ENCODE measurements at places on chromosomes 12 and 14.
A peak's percentile ranks its signal among the peaks of the same experiment; 100 is the strongest.

DNA sequence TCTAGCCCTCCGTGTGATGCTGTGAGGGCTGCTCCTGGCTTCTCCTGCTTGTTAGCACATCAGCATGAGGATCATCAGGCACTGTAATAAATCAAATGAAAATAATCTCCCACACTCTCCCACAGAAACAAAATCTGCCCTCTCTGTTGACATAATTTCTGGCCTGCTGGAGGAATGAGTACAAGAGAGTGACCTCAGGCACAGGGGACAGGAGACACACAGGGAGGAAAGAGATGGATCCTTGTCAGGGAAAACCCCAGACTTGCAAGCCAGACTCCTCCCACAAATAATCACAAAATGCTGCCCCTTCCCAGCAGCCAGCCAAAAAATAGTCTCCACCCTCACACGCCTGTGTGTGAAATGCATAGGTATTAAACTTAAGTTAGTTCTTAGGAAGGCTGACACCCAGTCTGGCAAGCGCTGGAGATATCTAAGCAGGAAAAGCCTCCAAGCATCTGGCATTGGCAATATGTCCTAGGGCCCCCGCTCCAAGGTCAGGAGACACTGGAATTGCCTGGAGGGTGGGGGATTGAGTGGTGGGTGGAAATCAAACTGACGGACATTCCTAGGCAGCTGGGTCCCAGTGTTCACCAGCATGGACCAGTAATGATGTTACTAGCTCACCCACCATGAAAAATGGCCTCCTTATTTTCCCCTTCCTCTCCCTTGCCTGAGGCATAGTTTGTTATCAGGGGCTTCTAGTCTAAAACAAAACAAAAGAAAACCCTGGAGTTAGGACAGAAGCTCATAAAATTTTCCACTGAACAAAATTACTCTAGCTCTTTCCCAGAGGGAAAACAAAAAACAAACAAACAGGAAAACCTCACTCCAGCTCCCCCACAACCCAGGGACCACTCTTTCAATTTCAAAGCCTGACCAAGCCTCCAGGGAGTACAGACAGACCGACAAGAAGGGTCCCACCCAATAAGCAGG, 22.0 kb downstream of the SMUG1 start:
- DNase-seq = no peak

GRCh38 chr14:61719344-61720293, 24.3 kb downstream of the HIF1A start:
- DNase-seq = no peak

GRCh38 chr12:116481726-116482125, 77.5 kb upstream of the MAP1LC3B2 start:
- DNase-seq = no peak

DNA sequence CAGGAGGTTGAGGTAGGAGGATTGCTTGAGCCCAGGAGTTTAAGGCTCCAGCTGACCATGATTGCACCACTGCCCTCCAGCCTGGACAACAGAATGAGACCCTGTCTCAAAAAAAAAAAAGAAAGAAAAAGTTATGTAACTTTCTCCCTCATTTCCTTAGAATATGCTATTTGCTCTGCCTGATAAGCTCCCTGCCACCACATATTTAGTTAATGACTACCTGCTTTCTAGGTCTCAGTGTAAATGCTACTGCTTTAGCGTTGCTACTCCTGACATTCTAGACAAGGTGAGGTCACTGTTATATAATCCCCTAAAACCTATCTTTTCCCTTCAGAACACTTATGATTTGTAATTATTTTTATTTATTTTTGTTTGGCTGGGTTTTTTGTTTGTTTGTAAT, 86.3 kb upstream of the AMN1 start:
- no peak for DNase-seq

DNA sequence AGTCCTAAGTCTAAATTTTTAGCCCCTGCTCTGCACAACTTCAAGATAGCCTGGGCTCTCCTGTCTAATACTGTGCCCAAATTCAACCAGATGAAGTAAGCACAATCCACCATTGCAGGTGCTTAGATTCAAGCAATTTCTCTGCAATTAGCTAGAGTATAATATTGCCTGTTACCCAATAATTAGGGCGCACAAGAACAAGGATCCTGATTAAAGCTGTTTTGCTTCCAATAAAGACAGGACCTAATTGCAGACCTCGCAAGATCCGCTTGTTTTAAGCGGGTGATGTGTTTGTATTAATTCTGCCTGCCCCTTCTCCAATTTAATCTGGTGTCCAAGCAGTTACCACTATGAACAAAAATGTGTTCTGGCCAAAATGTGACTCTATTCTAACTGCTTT, 1268.9 kb upstream of the TMEM132C start:
- no peak for DNase-seq

- no peak for DNase-seq
Measured at GRCh38 chr12:68631227-68631626, 20.5 kb downstream of the RAP1B start.

DNA sequence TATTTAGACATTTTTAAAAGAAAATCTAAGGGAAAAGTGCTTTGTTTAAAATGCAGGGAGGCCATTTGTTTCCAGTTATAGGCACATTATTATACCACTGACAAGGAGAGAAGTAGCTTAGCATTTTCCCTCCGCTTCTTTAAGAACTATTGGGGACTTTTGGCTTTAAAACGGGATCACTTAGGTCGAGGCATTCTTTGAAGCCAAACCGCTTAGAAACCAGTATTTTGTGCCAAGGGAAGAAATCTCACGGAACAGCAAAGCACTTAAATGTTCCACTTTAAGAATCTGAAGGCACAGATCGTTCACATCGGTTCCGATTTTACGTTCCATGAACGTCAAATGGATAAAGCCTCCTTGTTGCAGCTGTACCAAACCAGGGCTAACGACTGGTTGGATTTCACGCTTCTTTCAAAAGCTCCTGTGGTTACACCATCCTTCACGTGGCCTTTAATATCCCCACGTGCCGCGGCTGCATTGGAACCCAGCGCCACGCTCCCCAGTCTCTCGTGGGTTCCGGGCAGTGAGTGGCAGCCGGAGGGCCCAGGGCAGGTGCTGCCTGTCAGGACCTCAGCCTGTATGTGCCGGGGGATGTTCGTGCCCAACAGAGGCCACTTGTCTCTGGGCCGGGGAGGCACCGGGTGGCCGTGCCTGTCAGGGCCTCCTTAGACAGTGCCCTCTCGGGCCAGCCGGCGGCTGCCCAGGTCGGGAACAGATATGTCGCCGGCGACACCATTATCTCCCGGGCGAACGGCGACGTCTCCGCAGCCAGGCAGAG, 195.4 kb downstream of the KIF26A start:
- DNase-seq = no peak

- no peak for DNase-seq
Measured at GRCh38 chr12:120738252-120739030, 12.8 kb downstream of the ACADS start.

- DNase-seq = peak; percentile 3
Measured at GRCh38 chr14:53180272-53181221, 27.4 kb upstream of the DDHD1 start.

DNA sequence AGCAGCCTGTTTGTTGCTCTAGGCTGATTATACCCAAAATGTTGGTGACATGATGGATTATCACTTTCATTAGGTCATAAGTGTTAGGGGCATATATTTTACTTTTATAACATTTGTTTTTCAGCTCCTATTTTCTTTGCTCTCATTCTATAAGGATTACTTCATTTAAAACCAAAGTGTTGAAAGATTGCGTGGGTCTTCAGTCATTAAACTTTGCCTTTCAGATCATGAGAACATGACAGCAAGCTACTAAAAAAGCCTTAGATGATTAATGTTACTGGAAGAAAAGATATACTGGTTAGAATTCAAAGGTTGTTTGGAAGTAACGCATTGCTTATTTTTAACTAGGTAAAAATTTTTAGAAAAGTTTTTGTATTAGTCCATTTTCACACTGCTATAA, 156.8 kb downstream of the ERC1 start:
- DNase-seq = no peak

DNA sequence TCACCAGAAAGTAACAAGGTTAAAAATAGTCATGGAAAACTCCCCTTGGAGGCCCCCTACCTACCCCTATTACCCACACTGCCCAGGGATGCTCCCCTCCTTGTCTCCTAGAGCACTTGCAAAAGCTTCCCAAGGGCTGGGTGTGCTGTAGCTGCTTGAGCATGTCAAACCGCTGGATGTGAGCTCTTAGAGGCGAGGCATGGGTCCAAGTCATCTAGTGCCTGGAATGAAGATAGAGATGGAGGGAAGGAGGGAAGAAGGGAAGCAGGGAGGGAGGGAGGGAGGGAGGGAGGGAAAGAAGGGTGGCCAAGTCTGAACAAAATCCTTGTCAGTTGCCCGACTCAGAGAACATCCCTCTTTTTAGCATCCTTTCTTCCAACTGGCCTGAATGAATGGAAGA, 43.1 kb downstream of the LTBP2 start:
- DNase-seq = no peak

GRCh38 chr14:55000381-55000780, 26.5 kb downstream of the WDHD1 start:
- DNase-seq = no peak

GRCh38 chr12:29547151-29547632, 49.7 kb upstream of the OVCH1 start:
- DNase-seq = no peak

DNA sequence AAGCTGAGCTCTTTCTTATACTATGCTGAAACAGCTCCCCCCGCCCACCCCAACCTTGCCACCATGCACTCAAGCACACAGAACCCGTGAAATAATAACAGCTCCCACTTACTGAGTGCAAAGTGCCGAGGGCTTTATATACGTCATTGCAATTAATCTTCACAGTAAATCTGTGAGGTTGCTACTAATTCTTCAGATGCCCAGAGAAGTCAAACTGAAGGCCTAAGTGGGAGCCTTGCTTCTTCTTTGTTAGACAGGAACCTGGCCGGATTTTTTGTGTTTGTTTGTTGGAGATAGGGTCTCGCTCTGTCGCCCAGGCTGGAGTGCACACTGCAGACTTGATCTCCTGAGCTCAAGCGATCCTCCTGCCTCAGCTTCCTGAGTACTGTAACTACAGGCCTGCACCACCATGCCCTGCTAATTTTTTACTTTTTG, 34.0 kb downstream of the VCPKMT start:
- DNase-seq = no peak

DNA sequence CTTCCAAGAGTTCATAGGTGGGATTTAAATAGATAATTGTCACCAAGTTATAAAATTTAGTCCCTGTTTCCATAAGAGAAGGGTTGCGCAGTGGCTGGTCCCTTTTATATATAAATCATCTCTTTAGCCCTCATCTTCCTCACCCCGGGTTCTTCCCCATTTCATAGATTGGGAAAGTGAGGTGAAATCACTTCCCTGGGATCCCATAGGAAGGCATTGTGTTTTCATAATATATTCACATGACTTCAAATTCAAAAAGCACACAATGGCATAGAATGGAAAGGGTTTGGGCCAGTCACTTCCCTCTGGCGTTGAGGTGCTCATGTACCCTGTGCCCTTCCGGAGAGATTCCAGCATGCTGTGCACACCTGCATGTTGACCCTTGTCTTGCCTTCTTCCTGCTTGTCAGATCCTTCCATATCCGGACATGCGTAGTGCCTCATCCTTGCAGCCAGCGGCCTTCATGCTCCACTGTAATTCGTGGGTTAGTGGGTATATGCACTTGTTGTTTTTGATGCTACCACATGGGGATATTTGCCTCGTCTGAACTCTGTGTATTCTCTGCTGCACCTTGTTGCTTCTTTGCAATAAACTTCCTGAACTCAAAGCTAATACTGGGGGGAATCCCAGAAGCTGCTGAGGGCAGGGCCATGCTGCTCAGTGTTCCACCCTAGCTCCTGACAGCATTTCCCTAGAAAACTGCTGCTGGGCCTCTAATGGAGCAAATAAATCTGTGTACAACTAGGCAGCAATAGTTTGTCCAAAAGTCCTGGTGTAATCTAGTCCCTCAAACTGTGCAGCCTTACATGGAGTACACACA, 59.6 kb downstream of the ANAPC7 start:
- no peak for DNase-seq

- DNase-seq = peak; percentile 90
Measured at GRCh38 chr12:124927201-124928094, 13.0 kb upstream of the UBC start.

GRCh38 chr12:27531896-27532295, 7.9 kb downstream of the PPFIBP1 start:
- no peak for DNase-seq

GRCh38 chr14:54535646-54536045, 25.9 kb downstream of the CGRRF1 start:
- no peak for DNase-seq

- no peak for DNase-seq
Measured at GRCh38 chr12:112488257-112488876, 69.6 kb downstream of the PTPN11 start.

DNA sequence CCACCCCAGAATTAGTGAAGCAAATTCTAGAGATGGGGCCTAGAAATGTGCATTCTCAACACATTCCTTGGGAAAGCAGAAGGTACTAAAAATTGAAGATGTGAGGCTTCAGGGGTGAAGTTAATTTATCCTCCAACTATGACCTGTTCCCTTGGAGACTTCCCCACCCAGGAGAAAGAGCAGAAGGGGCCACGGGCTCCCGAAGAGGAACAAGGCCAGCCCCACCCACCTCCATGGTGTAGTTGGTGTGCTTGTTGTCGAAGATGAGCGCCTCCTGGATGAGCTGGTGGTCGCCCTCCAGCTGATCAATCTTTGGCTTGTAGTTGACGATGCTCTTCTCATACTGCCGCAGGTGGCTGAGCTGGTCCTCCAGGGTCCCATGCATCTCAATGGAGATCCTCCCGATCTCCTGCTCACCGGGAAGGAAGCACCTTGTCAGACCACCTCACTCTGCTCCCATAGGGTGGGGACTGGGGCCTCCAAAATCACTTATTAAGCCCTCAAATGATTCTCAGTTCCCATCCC, 87.8 kb upstream of the ZFP36L1 start:
- DNase-seq = no peak

DNA sequence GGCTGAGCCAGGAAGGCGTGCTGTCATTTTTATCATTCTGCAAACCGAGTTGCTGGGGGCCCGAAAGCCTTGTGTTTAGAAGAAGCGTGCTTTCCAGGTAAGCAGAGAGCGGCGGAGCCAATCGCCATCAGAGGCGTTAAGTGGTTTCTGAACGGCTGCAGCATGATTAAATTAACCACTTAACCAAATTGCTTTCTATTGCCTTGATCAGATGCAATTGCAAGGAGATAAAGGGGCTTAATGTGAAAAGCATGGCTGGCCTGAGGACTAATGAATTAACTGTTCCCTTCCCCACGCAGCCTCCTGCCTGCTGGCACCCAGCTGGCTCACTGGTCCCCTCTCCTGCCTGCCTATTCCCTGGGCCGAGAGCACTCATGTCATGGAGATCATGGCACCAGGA, 36.6 kb upstream of the CHGA start:
- no peak for DNase-seq

GRCh38 chr14:80946187-80946586, 4.6 kb upstream of the CEP128 start:
- no peak for DNase-seq
